Stimulated activated CD4-positive, alpha-beta T cell treated with anti-CD3 and anti-CD28 coated beads, TNF-alpha, amount 100 ng/mL, for 4 hours (primary cell): ENCODE measurements at places on chromosomes 12 and 14.

DNA sequence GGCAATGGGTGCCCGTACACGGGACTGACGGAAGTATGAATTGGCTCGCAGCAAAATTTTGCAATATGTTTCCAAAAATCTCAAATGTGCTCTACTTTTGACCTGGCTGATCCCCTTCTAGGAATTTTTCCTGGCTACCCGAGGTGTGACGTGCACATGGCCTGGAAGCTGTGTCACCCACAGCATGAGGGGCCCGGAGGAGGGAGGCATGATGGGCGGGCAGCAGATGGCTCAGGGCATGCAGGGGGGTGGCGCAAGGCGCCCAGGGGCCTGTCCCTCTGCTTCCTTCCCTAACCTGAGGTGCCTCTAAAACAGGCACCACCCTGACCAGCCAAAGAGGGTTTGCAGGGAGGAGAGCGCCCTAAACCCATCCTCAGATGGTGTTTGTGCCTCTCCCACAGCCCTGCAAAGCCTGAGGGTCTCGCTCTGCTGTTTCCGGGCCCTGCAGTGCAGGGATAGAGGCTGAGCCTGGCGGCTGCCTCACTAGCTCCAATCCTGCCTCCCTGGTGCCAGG lies 6.7 kb downstream of the GPR132 start:
- no peak for DNase-seq

GRCh38 chr14:44798386-44799242 lies 163.1 kb downstream of the KLHL28 start:
- DNase-seq = no peak

GRCh38 chr14:67392123-67392522 lies 19.8 kb downstream of the PLEK2 start:
- DNase-seq = no peak

DNA sequence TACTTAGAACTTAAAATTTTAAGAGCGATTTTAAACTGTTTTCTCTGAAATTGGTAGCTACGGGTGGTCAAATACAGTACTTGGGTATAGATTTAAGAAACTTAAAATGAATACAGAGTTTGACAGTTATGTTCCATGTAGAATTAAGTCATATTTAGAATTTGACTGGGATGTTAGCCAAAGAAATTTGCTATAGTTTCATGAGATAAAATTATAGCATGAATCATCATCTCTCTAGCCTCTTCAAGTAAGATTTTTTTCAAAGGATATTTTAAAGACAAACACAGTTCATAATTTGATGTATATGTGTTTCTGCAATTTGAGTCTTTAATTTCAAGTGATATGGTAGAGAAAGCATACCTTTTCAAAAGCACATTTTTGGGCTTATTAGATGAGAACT lies 41.0 kb downstream of the ZCRB1 start:
- DNase-seq = no peak

GRCh38 chr12:109557805-109558204 lies 15.5 kb downstream of the MMAB start:
- no peak for DNase-seq
